NCI-H526 treated with DMSO at 0.1 percent for 48 hours (cell line): ENCODE measurements at places on chromosomes 7 and 10.
A peak's percentile ranks its signal among the peaks of the same experiment; 100 is the strongest.

DNA sequence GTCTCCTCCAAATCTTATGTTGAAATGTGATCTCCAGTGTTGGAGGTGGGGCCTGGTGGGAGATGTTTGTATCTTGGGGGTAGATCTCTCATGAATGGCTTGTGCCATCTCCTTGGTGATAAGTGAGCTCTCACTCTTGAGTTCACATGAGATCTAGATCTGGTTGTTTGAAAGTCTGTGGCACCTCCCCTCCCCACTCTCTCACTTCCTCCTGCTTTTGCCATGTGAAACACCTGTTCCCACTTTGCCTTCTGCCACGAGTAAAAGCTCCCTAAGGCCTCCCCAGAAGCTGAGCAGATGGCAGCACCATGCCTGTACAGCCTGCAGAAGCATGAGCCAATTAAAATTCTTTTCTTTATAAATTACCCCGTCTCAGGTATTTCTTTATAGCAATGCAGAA is 23.5 kb downstream of the TMEM229A start:
- no peak for DNase-seq

DNA sequence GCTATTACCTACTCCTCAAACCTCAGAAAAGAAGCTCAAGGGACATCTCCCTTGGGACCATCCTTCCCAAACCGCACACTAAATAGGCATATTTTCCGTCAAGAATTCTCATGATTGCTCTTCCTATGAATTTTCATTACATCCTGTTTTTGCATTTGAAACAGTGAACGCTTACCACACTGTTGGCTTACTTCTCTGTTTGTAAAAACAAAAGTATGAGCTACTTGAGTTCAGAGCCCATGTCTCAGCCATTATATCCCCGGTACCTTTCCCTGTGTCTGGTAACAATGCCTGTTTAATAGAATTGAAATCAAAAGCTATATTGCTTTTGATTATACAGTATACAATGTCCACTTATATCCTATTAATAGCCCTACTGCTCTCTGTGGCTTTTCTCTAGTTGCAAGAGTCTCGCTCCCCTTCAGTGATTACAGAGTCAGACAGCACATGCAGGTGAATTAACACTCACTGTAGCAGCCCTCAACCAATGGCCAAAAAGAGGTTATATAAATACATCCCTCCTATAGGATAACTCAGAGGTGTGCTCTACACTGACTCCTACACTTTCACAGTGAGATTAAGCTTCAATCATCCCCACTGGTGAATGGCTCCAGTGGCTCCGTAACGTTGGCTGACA is 264.4 kb downstream of the SORCS1 start:
- no peak for DNase-seq

GRCh38 chr10:89981891-89982290 is 280.5 kb downstream of the KIF20B start:
- no peak for DNase-seq

DNA sequence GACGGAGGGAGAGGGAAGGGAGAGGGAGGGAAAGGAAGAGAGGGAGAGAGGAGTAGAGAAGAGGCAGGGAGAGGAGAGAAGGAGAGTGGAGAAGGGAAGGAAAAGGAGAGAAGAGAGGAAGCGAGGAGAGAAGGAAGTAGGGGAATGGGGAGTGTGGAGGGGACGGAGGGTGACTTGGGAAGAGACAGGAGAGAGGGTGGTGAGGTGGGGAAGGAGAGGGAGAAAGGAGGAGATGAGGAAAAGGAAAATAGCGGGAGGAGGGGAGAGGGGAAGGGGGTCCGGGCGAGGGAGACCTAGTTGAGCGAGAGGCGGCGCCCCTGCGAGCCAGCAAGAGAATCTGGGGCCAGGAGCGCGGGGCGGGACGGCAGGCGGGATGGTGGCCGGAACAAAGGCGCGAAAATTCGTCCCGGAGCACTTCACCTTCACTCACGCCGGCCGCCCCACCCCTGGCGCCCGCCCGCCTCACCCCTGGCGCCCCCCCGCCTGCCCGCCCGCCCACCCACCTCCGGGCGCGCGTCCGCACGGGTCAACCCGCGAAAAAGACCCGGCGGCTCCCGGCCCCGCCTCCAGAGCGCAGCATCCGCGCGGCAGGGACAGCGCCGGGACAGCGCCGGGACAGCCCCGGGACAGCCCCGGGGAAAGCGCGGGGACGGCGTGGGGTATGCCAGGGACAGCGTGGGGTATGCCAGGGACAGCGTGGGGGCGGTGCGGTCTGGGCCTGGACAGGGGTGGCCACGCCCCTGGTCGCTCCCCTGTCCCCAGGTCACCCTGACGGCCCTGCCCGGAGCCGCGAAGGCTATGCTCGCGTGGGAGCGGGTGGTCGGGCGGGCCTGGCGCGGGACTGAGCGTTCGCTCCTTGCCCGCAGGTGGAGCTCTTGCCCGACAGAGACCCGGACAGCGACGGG is 4.2 kb downstream of the VSTM2A start:
- no peak for DNase-seq

- no peak for DNase-seq
Measured at GRCh38 chr7:44636041-44636584, 29.7 kb downstream of the OGDH start.

DNA sequence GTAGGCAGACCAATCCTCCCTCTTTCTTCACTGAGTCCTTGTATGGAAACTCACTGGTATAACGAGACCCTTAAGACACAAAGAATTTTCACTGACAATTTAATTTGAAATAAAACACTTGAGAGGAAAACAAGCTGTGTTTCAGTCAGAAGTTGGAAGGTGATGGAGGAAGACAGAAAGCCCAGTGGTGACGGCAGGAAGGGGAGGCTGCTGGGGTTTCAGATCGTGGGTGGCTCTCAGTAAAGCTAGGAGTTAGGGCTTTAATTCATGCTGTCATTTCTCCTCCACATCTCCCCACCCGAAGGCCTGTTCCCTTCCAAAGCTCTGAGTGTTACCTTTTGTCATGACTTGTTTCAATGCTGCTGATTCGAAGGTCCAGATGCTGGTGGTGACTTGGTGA is 605.2 kb upstream of the DPP6 start:
- DNase-seq = no peak

GRCh38 chr10:100043344-100043743 is 33.6 kb upstream of the DNMBP start:
- DNase-seq = no peak

GRCh38 chr7:25662841-25663800 is 434.8 kb upstream of the NPVF start:
- no peak for DNase-seq

DNA sequence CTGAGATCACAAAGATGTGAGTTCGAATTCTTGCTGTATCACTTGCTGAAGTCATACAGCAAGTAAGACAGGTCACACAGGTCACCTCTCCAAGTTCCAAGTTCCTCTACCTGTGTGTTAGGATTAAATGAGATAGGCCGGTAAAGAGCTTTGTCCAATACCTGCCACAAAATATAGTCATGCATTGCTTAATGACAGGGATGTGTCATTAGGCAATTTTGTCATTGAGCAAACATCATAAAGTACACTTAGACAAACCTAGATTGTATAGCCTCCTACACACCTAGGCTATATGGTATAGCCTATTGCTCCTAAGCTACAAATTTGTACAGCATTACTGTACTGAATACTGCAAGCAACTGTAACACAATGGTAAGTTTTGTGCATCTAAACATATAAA is 469.4 kb downstream of the KCNMA1 start:
- DNase-seq = no peak

DNA sequence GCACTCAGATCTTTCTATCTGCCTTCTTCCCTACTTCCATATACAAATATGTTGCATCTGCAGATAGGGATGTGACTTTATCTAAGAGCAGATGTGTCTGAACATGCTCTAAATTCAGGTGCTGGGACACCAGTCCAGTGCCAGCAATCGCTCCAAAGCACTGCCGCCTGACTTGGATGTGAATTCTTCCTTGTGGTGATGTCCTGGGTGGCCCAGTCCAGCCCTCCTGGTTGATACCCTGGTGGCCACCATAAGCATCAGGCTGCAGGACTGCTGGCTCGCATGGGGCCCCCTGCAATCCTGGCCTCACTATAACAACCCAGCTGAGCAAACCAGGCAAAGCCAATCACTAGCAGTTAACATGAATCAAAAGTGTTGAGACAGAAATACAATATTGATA is 149.2 kb upstream of the PDE1C start:
- DNase-seq = no peak

- no peak for DNase-seq
Measured at GRCh38 chr7:1329261-1329660, 96.6 kb downstream of the UNCX start.

GRCh38 chr7:116236020-116236630 is 25.8 kb downstream of the TES start:
- peak; percentile 33 for DNase-seq

- no peak for DNase-seq
Measured at GRCh38 chr10:31953080-31953479, 24.4 kb upstream of the ARHGAP12 start.

DNA sequence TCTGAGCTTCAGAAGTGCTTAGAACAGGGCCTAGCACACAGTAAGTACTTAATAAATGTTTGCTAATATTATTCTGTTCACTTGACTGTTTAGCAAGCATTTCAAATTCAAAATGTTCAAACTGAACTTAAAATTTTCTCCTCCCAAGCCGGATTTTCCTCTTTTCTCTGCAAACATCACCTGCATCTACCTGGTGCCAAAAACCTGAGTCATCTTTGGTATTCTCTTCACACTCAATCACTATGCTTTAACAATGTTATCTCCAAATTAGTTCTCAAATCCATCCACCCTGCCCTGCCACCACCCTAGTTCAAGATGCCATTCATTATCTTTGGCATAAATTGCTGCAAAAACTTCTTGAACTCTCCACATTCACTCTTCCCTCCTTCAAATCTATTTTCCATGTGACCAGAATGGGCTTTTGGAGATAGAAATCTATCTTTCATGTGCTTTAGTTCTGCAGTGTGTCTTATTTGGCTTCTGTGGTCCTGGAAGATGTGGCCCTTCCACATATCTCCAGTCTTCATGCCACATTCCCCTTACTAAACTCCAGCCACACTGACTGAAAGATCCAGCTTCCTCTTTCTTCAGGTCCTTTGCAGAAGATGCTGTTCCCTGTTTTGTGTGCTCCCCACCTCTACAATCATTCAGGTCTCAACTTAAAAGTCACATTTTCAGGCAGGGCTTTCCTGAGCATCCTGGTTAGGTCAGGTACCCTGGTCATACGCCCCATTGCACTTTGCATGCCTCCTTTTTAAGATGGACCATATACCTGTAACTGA is 2.0 kb downstream of the GGCT start:
- no peak for DNase-seq

GRCh38 chr7:650339-651031 is 76.0 kb upstream of the DNAAF5 start:
- no peak for DNase-seq

DNA sequence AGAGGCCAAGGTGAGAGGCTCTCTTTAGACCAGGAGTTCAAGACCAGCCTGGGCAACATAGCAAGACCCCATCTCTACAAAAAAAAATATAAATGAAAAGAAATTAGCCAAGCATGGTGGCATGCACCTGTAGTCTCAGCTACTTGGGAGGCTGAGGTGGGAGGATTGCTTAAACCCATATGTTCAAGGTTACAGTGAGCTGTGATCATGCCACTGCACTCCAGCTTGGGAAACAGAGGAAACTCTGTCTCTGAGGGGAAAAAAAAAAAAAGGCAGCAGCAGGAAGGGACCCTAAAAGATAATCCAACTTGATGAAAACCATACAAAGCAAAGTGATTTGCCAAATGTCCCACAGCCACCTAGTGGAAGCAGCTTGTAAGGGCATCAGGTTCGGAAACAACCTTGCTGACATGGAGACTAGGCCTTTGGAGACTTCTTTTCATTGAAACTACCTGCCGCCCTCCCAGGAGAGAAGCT is 15.6 kb upstream of the PBLD start:
- DNase-seq = no peak
